ENCODE measurements at places on chromosomes 3 and 15. TPM values are rescaled to one million over a fixed set of nuclear protein-coding genes. Genes with fewer than 3 reads are reported as not detected.
A peak's percentile ranks its signal among the peaks of the same experiment; 100 is the strongest.

GRCh38 chr3:70926835-70927234 lies 614.4 kb upstream of the MDFIC2 start:
- no peak overlapping the region for H3K4me3 ChIP-seq
- no peak for DNase-seq
- no peaks in the 10 kb centered on the region for H3K27me3 ChIP-seq
- no peaks in the 10 kb centered on the region for H3K4me1 ChIP-seq
- no peak overlapping the region for H3K27ac ChIP-seq
- H3K36me3 ChIP-seq: no peaks in the 10 kb centered on the region

GRCh38 chr3:33940149-33940548 lies 141.7 kb downstream of the PDCD6IP start:
- peaks cover 3% of the 10 kb centered on the region for H3K36me3 ChIP-seq
- no peak for DNase-seq
- H3K27me3 ChIP-seq: peaks cover 7% of the 10 kb centered on the region
- no peak overlapping the region for H3K27ac ChIP-seq
- no peak overlapping the region for H3K4me3 ChIP-seq
- H3K4me1 ChIP-seq: peaks cover 19% of the 10 kb centered on the region

DNA sequence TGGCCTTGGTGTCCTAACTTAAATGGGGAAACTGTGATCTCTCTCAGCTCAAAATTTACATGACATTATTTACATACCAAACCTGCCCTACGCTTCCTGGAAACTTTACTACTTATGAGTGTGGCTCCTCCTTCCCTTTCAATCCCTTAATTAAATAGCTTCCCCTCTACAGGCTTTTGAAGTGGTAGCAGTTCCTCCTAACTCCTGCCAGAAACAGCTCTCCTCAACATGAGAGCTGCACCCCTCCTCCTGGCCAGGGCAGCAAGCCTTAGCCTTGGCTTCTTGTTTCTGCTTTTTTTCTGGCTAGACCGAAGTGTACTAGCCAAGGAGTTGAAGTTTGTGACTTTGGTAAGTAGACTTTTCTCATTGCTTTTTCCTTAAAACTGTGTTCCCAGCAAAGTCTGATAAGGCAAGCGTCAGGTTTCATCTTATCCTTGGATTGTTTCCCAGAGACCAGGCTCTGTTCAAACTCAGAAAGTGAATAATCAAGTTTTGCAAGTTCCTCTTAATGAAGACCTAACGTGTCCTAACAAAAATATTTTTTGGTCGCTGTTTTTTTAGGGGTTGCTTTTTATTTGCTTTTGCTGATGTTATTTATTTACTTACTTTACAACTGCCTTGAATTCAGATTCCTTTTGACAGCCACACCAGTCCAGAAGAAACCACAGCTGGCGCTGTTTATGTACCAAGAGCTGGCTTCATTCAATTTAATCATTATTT lies at the start of gene ACP3:
TSS of gene ACP3 (plus strand) at position 179 of the 720 bp plus-strand sequence. CDS start at position 229, 50 bp downstream.
- H3K27ac ChIP-seq: peak within 1 kb of the TSS; percentile 97
- DNase-seq: no peak
- peaks cover 3% of the 10 kb centered on the region for H3K36me3 ChIP-seq

- no peaks in the 10 kb centered on the region for H3K36me3 ChIP-seq
- DNase-seq: no peak
- no peak overlapping the region for H3K4me3 ChIP-seq
- H3K27me3 ChIP-seq: no peaks in the 10 kb centered on the region
- peaks cover 11% of the 10 kb centered on the region for H3K4me1 ChIP-seq
- H3K27ac ChIP-seq: no peak overlapping the region
Observed at GRCh38 chr3:85667744-85668143, 709.0 kb downstream of the CADM2 start.

DNA sequence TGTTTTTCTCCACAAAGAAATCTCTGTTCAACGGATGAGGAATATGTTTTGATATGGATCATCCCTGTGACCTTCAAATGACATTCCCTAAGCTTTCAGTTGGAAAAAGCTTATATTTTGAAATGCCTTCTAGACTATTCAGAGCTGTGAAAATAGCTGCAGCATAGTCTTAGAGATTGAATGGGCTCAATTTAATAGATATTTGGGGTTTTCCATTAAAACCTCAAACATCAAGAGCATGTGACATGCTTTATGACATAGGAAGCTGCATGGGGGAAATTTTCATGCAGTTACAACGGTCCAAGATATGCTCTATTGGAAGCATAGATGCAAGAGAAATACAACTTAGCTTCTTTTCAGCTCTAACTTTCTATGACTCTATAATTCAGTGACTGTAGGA lies 102.8 kb downstream of the LSAMP start:
- no peak overlapping the region for H3K4me3 ChIP-seq
- peaks cover 3% of the 10 kb centered on the region for H3K36me3 ChIP-seq
- no peak for DNase-seq
- H3K27me3 ChIP-seq: peaks cover 30% of the 10 kb centered on the region
- H3K4me1 ChIP-seq: peaks cover 40% of the 10 kb centered on the region
- peak overlapping the region; percentile 7 for H3K27ac ChIP-seq

DNA sequence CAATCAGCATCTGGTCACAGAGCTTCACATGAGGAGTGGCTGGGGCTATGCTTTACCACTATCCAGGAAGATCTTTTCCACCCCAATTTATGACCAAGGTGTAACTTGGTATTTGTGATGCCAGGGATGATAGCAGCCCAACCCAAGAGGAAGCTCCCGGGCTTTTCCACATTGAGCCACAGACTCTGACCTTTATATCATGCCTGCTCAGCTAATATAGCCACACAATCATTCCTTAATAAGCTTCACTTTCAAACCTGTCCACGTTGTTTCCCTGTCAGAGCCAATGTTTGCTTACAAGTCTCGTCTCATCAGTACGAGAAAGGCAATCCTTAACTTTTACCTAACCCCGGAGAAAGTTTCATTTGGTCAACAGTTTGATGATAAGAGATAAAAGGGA lies 330.9 kb downstream of the SHQ1 start:
- H3K4me1 ChIP-seq: peaks cover 37% of the 10 kb centered on the region
- no peak for DNase-seq

DNA sequence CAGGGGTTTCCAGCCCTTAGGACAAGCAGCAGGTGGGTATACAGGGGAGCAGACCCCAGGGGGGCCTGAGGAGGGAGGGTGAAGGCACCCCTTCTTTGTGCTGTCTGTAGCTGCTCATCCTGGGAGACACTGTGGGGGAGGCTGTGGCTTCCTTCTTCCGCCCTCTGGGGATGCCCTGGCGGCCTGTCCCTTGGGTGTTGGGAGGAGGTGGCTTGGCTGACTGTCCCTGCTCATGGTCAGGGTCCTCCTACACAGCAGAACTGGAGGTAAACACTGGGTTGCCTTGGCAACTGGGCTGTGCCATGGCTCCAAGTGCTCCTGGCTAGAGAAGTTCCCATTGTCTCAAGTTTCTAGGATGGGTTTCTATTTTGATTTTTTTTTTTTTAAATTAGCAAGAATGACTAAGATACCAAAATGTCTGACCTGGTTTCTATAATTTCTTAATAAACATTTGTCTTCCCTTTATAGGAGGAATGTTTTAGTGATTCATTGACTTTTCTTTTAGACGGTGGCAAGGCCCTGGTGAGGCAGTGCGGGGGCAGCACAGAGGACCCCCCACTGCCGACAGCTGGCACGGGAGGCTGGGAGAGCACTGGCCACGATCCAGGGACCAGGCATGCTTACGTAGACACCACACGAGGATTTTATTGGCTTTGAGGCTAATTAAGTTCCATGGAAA lies 12.4 kb downstream of the KLF13 start:
- no peak overlapping the region for H3K4me3 ChIP-seq
- H3K27me3 ChIP-seq: no peaks in the 10 kb centered on the region
- H3K27ac ChIP-seq: peak overlapping the region; percentile 34
- no peak for DNase-seq

DNA sequence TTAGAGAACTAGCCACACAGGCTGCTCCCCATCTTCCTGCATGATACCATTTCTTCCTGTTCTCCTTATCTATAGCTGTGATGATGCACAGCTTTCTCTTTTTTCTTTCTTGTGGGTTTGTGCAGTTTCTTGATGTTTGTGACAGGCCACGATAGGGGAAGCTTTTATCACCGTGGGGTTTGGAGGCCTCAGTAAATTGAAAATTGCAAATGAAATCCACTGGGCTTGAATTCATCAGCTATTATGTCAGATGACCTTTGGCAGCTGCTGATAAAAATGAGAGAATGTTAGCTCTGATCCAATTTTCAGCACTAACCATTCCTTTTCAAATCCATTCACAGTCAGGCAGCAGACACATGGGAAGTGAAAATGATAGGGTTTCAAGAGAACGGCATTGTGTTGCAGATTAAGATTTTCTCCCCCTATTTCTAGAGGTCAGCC lies 176.9 kb upstream of the SOX2 start:
- H3K4me1 ChIP-seq: no peaks in the 10 kb centered on the region
- peaks cover 7% of the 10 kb centered on the region for H3K27me3 ChIP-seq
- no peak overlapping the region for H3K4me3 ChIP-seq
- no peak for DNase-seq
- H3K27ac ChIP-seq: no peak overlapping the region

DNA sequence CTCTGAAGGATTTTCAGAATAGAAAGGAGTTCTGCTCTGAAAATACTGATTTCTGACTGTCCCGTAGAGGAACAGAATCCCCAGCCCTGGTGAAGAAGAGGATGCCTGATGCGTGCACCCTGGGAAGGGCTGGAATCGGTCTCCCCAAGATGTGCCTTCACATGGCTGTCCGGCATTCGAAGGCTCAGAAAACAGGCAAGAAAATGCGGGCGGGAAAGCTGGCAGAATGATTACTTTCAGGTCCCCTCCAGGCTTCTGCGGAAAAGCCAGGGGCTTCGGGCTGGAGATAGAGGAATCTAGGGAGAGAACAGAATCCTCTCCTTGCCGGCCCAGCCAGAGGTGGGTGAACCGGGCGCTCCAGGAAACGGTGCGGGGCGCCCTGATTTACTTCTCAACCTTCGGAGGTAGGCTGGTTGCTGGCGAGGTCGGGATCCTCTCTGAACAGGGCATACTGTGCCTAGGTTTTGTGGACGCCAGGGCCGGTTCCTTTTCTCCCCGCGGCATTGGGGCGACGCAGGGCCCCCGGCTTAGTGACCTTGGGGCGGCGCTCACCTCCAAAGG lies 2.5 kb downstream of the FOXL2NB start:
- H3K36me3 ChIP-seq: no peaks in the 10 kb centered on the region
- peak overlapping the region; percentile 82 for H3K4me3 ChIP-seq
- H3K4me1 ChIP-seq: peaks cover 13% of the 10 kb centered on the region
- peaks cover 88% of the 10 kb centered on the region for H3K27me3 ChIP-seq
- DNase-seq: no peak

DNA sequence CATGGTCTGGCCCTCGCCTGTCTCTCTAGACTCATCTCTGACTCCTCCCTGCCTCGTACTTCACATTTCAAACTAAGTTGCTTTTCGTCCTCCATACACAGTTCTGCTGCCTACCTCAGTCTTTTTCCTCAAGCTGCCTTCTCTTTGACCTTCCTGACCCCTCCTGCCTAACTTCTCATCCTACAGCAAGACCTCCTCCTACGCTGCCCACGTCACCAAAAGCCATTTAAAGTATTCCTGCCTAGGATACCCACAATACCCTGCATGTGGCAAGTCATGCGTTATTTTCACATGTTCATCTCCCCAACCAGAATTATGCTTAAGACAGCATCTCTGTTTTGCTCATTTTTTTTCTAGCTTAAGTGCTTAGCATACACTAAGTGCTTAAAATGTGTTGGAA lies 56.7 kb downstream of the LHFPL4 start:
- no peaks in the 10 kb centered on the region for H3K36me3 ChIP-seq
- H3K4me1 ChIP-seq: peaks cover 6% of the 10 kb centered on the region
- H3K4me3 ChIP-seq: no peak overlapping the region
- no peak for DNase-seq
- H3K27ac ChIP-seq: no peak overlapping the region

GRCh38 chr3:111763001-111763471 lies 96.0 kb upstream of the PHLDB2 start:
- H3K27ac ChIP-seq: peak overlapping the region; percentile 16
- no peak for DNase-seq
- H3K4me3 ChIP-seq: no peak overlapping the region
- H3K27me3 ChIP-seq: no peaks in the 10 kb centered on the region
- peaks cover 33% of the 10 kb centered on the region for H3K4me1 ChIP-seq
- H3K36me3 ChIP-seq: no peaks in the 10 kb centered on the region

DNA sequence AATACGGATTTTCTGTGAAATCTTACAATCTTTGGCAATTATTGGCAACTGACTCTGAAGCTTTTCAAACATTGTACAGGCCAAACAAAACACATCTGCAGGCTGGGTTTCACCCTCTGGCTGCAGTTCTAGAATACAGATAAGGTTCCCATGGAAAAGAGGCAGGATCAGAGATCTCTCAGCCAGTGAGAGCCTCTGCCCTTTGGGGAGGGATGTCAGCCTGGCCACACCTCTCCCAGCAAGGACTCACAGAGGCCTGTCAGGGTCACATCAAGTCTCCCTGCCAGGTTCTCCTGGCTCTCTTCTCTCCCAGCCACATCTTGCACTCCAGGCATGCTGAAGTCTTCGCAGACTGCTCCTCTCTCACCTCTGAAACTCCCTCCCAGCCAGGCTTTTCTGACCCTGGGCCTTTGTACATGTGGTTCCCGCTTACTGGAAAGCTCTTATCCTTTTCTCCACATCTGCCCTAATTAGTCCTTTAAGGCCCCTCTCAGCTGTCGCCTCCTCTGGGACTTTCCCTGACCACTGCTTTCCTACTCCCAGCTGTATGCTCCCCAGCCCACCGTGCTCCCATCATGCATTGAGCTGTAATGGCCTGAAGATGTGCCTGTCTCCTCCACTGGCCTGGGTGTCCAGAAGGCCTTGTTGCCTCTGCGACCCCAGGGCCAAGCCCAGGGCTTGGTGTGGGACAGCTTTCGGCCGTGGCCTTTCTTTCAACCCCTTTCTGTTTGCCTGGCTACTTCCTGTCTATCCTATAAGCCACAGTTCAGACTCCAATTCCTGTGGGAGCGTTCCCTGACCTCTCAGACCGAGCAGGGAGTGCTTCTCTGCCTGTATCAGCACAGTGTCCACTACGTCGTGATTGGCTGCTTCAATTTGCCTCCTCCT lies 4.3 kb downstream of the RBP1 start:
- DNase-seq: no peak
- H3K27me3 ChIP-seq: no peaks in the 10 kb centered on the region
- peak overlapping the region; percentile 55 for H3K27ac ChIP-seq
- peaks cover 16% of the 10 kb centered on the region for H3K36me3 ChIP-seq
- H3K4me1 ChIP-seq: peaks cover 75% of the 10 kb centered on the region
- H3K4me3 ChIP-seq: peak overlapping the region; percentile 52

- no peaks in the 10 kb centered on the region for H3K27me3 ChIP-seq
- H3K36me3 ChIP-seq: no peaks in the 10 kb centered on the region
- no peak for DNase-seq
- H3K4me1 ChIP-seq: peaks cover 19% of the 10 kb centered on the region
Observed at GRCh38 chr15:48566668-48567067, 78.8 kb downstream of the FBN1 start.

DNA sequence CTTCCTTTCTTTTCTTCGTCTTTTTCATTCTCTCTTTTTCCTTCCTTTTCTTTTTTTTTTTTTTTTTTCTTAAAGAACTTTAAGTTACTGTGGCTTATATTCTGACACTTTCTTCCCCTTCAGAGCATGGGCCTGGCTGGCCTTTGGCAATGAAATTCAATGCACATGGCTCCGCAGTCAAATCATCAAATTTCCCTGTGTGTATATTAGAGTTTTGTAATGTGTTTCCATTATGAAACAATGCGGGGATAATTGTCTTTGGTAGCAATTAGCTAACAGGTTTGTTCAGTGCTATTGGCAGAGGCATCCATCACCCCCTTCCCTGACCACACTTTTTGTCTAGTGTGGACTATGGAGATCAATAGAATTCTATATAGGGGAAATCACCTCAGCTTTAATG lies 80.5 kb downstream of the CDIN1 start:
- H3K27me3 ChIP-seq: no peaks in the 10 kb centered on the region
- peaks cover 37% of the 10 kb centered on the region for H3K4me1 ChIP-seq
- peaks cover 29% of the 10 kb centered on the region for H3K36me3 ChIP-seq

FANCD2OS gene
- not detected for total RNA-seq

CCK gene
- 17.7 TPM for total RNA-seq

POPDC2 gene
- 1.4 TPM for total RNA-seq

CLDN18 gene
- total RNA-seq: 7.3 TPM

ISLR2 gene
- total RNA-seq: 0.59 TPM

FOXB1 gene
- 0.60 TPM for total RNA-seq
